ENCODE measurements at places on chromosomes 5 and 9.

- no peak overlapping the region for H3K4me3 ChIP-seq
- no peaks in the 10 kb centered on the region for H3K27me3 ChIP-seq
- no peak for DNase-seq
- H3K27ac ChIP-seq, result no peak overlapping the region
- H3K36me3 ChIP-seq, result no peaks in the 10 kb centered on the region
Observed at GRCh38 chr5:61301341-61302199, 30.5 kb upstream of the ZSWIM6 start.

DNA sequence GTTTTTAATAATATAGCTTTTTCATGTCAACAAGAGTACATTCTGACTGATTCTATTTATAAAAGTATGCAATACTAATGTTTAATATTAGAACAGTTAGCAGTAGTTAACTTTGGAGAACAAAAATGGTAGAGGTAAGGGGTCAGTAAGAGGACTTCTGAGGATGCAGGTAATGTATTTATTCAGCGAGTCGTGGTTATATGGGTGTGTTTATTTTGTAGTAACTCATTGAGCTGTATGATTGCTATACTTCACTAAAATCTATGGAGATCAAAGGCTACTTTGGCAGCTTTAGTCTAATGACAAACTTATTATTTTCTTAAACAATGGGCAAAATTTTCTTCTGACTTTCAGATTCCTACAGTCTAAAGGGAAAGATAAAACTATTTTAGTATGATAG, 146.5 kb downstream of the COMMD10 start:
- DNase-seq, result no peak

DNA sequence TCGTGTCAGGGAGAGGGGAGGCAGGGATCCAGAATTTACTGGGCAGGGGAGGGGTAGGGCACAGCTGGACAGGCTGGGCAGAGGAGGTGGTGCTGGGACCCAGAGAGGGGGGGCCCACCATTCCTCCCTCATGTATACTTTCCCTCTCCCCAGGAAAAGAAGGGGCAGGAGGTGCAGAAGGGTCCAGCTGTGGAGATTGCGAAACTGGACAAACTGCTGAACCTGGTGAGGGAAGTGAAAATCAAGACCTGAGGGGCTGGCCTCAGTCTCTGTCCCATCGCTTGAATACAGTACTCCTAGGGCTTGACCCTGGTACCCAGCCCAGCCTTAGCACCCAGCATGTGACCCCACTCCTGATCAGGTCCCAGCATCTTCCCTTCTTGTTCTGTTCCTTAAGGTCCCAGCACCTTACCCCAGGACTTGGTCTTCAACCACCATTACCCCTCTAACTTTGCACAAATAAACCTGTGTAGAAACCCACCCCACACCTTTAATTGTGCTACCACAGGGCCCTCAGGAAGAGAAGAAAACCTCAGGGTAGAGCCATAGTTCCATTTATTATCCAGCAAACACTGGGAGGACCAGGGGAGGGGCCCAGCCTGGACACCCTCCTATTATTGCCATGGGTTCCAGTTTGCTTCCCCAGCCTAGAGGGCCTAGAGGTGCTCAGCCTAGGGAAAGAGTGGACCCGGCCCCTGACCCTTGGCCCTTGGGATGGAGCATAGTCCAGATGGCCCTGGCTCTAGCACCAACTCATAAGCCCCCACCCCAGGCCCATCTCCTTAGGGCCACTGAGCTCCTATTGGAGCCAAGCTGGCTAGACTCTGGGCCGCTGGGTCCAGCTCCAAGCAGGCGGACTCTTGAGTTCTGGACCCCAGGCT, 2.0 kb downstream of the ENHO start:
- no peak for DNase-seq
- peaks cover 30% of the 10 kb centered on the region for H3K27me3 ChIP-seq
- peaks cover 53% of the 10 kb centered on the region for H3K4me1 ChIP-seq
- no peak overlapping the region for H3K27ac ChIP-seq

GRCh38 chr5:113825176-113825575, 311.7 kb downstream of the YTHDC2 start:
- no peak overlapping the region for H3K4me3 ChIP-seq
- H3K27ac ChIP-seq, result no peak overlapping the region
- H3K27me3 ChIP-seq, result no peaks in the 10 kb centered on the region
- H3K36me3 ChIP-seq, result no peaks in the 10 kb centered on the region
- no peaks in the 10 kb centered on the region for H3K4me1 ChIP-seq

DNA sequence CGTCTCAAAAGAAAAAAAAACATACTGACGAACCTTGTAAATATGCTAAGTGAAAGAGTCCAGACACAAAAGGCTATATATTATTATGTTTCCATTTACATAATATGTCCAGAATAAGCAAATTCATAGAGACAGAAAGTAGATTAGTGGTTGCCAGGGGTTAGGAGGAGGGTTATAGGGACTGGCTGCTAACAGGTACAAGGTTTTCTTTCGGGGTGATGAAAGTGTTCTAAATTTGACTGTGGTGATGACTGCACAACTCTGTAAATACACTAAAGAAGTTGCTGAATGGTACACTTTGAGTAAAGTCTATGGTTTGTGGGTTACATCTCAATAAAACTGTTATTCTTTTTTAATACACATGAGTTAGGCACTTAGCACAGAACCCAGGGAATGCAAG, 98.8 kb downstream of the MYO10 start:
- H3K4me1 ChIP-seq, result no peaks in the 10 kb centered on the region
- DNase-seq, result no peak
- H3K36me3 ChIP-seq, result no peaks in the 10 kb centered on the region
- H3K4me3 ChIP-seq, result no peak overlapping the region

- H3K4me3 ChIP-seq, result no peak overlapping the region
- H3K36me3 ChIP-seq, result peaks cover 13% of the 10 kb centered on the region
- H3K27me3 ChIP-seq, result no peaks in the 10 kb centered on the region
Observed at GRCh38 chr5:61450493-61451279, 118.6 kb downstream of the ZSWIM6 start.

GRCh38 chr5:44862808-44863207, 54.1 kb downstream of the MRPS30 start:
- DNase-seq, result no peak
- H3K4me1 ChIP-seq, result no peaks in the 10 kb centered on the region
- H3K4me3 ChIP-seq, result no peak overlapping the region
- no peak overlapping the region for H3K27ac ChIP-seq
- no peaks in the 10 kb centered on the region for H3K36me3 ChIP-seq

DNA sequence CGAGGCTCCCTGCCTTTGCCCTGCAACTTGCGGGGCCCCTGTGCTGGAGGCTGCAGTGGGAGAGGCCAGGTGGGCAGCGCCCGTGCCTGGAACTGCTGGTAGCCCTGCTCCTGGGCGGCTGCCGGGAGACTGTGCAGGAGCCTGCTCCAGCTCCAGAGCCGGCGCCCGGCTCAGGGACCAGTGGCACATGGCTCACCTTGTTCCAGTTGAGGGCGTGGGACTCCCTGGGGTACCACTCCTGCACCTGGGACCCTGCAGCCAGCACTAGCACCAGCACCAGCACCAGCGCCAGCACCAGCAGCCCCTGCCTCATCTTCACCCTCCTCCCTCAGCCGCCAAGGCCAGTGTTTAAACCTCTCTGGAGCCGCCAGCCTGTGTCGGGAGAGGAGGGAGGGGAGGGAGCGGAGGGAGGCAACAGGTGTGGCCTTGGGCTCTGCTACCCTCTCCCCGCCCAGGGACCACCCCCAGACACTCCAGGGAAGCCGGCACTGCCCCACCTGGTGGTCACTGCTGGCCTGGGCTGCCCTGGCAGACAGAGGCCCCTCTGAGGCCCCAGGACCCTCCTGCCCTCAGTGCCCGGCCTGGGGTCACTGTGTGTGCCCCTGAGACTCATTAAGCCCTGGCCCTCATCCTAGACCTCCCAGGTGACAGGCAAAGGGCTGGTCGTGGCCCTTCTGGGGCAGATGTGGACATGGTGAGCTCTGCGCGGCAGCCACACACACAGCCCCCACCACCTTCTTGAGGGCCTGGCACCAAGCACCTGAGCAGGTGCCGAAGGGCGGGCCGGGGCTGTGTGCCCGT, at the start of gene LCN10:
LCN10 (minus strand) TSS at position 350 of the 801 bp plus-strand sequence; CDS start at position 313, 37 bp downstream.
- H3K4me1 ChIP-seq, result no peaks in the 10 kb centered on the region
- no peak within 1 kb of the TSS for H3K27ac ChIP-seq
- no peak within 1 kb of the TSS for H3K4me3 ChIP-seq

DNA sequence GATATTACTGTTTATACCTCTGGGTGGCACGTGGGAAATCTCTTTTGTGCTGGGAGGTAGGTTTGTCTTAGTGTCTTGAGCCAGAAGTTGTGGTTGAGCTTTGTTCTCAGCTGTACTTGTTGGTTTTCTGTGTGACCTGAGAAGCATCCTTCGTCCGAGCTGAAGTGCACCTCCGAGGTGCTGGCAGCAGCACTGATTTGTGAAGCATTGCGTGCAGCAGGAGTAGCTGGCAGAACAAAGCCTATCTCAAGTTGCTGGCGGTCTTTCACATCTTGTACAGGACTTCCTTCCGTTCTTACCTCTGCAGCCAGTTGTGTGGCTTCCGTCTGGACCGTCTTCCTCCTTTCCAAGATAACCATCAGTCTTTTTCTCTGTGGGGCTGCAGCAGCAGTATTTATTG, 4.3 kb downstream of the PRRC2B start:
- no peaks in the 10 kb centered on the region for H3K36me3 ChIP-seq
- H3K27me3 ChIP-seq, result no peaks in the 10 kb centered on the region
- H3K4me3 ChIP-seq, result no peak overlapping the region
- DNase-seq, result no peak
- no peak overlapping the region for H3K27ac ChIP-seq

GRCh38 chr9:38061326-38061977, 7.6 kb downstream of the SHB start:
- no peaks in the 10 kb centered on the region for H3K27me3 ChIP-seq
- DNase-seq, result no peak
- H3K36me3 ChIP-seq, result no peaks in the 10 kb centered on the region
- H3K4me1 ChIP-seq, result no peaks in the 10 kb centered on the region
- H3K27ac ChIP-seq, result no peak overlapping the region

GRCh38 chr9:13865869-13866268, 448.1 kb downstream of the NFIB start:
- no peak overlapping the region for H3K27ac ChIP-seq
- H3K27me3 ChIP-seq, result no peaks in the 10 kb centered on the region
- H3K4me3 ChIP-seq, result no peak overlapping the region
- no peak for DNase-seq

GRCh38 chr5:145975361-145976066, 39.1 kb downstream of the SH3RF2 start:
- no peaks in the 10 kb centered on the region for H3K27me3 ChIP-seq
- H3K4me1 ChIP-seq, result no peaks in the 10 kb centered on the region
- no peak overlapping the region for H3K4me3 ChIP-seq
- no peak for DNase-seq

- no peaks in the 10 kb centered on the region for H3K36me3 ChIP-seq
- H3K4me3 ChIP-seq, result no peak overlapping the region
- DNase-seq, result no peak
- no peaks in the 10 kb centered on the region for H3K4me1 ChIP-seq
- H3K27ac ChIP-seq, result no peak overlapping the region
Observed at GRCh38 chr5:34574936-34575467, 81.1 kb upstream of the RAI14 start.

DNA sequence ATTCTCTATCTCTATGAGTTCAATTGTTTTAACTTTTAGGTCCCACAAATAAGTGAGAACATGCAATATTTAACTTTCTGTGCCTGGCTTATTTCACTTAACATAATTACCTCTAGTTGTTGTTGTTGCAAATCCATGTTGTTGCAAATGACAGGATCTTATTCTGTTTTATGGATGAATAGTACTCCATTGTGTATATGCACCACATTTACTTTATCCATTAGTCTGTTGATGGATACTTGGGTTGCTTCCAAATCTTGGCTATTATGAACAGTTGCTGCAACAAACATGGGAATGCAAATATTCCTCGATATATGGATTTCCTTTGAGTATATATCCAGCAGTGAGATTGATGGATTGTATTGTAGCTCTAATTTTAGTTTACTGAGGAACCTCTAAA, 36.3 kb downstream of the MEGF9 start:
- no peak for DNase-seq
- H3K36me3 ChIP-seq, result peaks cover 10% of the 10 kb centered on the region

- no peak for DNase-seq
- H3K4me3 ChIP-seq, result no peak overlapping the region
- H3K36me3 ChIP-seq, result peaks cover 13% of the 10 kb centered on the region
- no peaks in the 10 kb centered on the region for H3K27me3 ChIP-seq
Observed at GRCh38 chr5:141639357-141640050, 2.7 kb downstream of the RELL2 start.

DNA sequence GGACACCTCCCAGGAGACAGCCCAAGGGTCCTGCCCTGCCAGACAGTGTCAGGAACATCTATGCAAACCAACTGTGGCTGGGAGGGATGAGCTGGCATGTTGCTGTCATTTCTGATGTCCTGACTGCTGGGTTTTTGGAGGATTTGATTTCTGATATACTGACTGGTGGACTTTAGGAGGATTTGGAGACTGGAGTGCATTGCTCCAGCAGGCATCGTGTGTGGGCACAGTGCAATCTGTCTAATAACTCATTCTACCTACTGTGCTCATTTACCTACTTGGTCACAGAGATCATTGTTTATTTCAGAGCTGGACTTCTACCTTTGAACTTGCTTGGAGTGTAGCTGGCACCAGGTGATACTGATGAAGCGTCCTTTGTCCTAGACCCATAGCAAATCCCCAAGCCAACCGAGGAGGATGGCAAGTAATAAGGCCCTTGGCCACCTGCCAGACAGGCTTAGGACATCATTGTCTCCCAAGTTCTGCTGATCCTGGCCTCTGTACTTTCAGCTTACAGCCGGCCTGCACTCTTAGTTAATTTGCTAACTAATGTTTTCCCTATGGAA, 124.3 kb upstream of the ICE1 start:
- no peak overlapping the region for H3K27ac ChIP-seq
- no peaks in the 10 kb centered on the region for H3K27me3 ChIP-seq
- DNase-seq, result no peak
- no peak overlapping the region for H3K4me3 ChIP-seq
- no peaks in the 10 kb centered on the region for H3K36me3 ChIP-seq

- H3K4me3 ChIP-seq, result no peak overlapping the region
- H3K36me3 ChIP-seq, result no peaks in the 10 kb centered on the region
- DNase-seq, result no peak
Observed at GRCh38 chr5:87541033-87541432, 128.3 kb upstream of the CCNH start.

DNA sequence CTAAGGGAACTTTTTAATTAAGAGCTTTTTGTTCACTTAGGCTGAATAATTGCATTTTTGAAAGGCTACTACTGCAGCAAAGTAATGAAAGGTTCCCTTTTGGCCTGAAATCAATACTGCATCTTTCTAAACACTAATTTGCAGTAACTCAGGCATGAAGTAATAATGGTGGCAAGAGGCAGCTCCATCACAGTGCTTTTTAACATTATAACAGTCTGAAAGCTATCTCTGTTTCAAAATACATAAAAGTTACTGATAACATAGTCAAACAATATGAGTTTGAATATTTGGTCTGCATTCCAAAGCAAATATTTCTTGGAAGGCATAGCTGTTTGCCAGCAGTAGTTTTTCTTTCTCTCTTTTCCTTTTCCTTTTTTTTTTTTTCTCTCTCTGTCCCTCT, 113.4 kb downstream of the FBN2 start:
- H3K4me1 ChIP-seq, result no peaks in the 10 kb centered on the region
- H3K27me3 ChIP-seq, result no peaks in the 10 kb centered on the region
- no peaks in the 10 kb centered on the region for H3K36me3 ChIP-seq
- no peak overlapping the region for H3K4me3 ChIP-seq

All from CD14-positive monocyte (primary cell).